ENCODE measurements at places on chromosomes 11 and 22.

- DNase-seq = no peak
Measured at GRCh38 chr11:125108469-125108868, 3.0 kb downstream of the TMEM218 start.

- no peak for DNase-seq
Measured at GRCh38 chr11:1923201-1923956, 3.9 kb downstream of the TNNT3 start.

DNA sequence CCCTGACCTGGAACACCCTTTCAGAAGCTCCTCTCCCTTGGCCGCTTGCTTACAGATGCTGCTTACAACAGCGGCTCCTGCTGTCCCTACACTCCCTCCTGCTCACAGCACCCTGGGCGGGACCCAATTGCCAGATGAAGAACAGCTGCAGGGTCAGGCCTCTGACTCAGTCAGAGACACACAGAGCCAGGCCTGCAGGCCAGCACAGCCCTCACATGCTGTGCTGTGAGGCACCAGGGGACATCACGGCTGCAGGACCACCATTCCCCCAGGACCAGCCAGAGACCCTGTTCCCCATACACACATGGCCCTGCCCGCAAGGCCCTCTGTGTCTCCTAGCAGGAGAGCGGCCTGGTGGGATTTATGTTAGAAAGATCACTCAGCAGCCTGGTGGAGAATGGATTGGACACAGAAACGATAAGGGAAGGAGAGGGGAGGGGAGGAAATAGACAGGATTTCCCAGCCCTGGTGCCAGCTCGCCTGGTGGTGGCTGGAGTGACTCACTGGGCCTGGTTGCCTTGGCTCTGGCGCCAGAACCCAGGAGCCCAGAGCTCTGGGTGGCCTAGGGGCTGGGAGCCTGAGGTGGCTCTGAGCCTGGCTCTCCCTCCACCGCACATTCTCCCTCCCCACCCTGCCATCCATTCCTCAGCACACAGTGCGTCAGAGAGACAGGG is 6.7 kb downstream of the CAPN5 start:
- DNase-seq = no peak

GRCh38 chr11:14813516-14813915 is 78.5 kb downstream of the CYP2R1 start:
- DNase-seq = no peak

- no peak for DNase-seq
Measured at GRCh38 chr11:4041731-4042391, 52.7 kb upstream of the RRM1 start.

DNA sequence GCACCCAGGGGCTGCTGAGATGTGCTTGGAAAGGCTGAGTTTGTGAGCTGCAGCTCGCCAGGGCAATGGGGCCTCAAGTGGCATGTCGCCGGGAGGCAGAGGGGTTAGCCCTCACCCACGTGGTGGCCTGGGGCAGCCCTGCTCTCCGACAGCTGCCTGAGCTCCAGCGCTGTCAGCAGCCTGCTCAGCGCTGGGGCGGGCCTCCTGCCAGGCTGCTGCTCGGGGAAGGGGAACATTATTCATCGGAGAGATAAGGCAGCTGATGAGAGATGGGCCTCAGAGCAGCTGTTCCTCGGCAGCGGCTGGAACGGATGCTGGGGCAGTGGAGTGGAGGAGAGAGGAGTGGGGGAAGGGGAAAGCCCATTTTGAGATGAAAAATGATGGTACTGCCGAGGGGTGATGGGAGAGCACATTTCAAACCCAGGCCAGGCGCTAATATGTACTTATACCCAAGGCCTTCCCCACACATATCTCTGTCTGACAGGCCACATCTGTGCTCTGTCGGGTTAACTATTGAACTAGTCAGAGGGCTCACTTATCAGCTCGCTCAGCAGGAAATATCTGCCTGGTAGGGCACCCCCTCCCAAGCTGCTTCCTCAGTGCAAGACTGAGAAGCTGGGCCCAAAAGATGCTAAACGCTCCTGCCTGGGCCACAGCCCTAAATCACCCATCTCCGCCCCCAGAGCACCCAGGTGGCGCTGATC is 79.5 kb downstream of the TIMP3 start:
- DNase-seq = no peak

DNA sequence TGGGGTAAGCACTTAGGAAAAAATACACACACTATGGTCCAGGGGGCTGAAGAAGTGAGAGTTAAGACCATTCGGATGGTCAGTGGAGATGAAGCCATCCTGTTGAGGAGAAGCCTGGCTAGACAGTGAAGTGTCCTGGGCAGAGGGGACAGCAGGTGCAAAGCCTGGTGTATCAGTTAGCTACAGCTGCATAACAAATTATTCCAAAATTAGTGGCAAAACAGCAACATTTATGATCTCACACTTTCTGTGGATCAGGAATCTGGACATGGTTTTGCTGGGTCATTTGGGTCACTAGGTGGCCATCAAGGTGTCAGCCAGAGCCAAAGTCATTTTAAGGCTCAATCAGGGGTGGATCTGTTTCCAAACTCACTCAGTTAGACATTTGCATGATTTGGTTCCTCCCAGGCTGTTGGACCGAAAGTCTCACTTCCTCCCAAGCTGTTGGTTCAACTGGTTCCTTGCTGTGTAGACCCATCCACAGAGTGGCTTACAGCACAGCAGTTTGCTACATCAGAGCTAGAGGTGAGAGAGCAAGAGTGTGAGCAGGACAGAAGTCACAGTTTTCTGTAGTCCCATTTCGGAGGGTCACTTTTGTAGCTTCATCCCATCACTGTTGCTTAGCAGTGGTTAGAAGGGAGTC is 80.1 kb upstream of the ALX4 start:
- no peak for DNase-seq

GRCh38 chr22:31970490-31971444 is 26.4 kb downstream of the YWHAH start:
- peak; percentile 77 for DNase-seq

DNA sequence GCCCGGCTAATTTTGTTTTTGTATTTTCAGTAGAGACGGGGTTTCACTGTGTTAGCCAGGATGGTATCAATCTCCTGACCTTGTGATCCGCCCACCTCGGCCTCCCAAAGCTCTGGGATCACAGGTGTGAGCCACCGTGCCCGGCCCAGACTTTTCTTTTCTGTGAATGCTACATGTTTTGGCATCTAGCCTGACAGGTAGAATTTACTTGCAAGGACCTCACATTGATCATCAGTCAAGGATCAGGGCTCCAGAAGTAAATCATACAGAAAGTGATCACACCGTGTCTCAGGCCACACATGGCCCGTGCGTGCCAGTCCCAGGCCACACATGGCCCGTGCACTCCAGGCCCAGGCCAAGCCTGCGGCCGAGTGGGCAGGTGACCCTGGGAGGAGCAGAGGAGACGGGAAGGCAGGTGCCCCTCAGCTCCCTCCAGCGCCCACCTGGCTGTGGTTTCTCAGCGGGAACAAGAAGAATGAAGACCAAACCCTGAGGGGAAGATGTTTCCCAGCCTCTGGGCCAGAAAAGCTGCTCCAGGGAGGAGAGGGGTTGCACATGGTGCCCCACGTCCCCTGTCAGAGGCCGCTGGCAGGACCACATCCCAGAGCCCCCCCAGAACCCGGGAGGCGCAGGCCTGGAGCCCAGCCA is 76.2 kb downstream of the BRD1 start:
- DNase-seq = no peak

DNA sequence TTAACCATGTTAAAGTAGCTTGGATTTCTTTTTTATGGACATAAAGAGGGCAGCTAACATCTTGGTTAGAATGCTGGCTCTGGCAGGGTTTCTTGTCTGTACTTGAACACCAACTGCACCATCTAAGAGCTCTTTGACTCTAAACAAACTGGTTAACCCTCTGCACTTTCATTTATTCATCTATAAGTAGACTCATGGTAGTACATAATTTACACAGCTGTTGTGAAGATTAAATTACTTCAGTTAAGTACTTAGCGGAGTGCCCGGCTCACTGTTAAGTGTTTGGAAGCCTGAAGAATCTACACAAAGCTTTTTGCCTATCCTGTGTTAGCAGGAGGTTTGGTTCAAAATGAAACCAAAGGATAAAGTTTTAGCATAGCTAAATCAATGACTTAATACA is 846.2 kb upstream of the API5 start:
- DNase-seq = no peak

Measured in anterior cingulate cortex (tissue), 58 donors.